ENCODE measurements at places on chromosomes 16 and 17. TPM values are rescaled to one million over a fixed set of nuclear protein-coding genes. Genes with fewer than 3 reads are reported as not detected.

Gene KRT39
- not detected for total RNA-seq

Gene NIP7
- 10.3 TPM for total RNA-seq

DNA sequence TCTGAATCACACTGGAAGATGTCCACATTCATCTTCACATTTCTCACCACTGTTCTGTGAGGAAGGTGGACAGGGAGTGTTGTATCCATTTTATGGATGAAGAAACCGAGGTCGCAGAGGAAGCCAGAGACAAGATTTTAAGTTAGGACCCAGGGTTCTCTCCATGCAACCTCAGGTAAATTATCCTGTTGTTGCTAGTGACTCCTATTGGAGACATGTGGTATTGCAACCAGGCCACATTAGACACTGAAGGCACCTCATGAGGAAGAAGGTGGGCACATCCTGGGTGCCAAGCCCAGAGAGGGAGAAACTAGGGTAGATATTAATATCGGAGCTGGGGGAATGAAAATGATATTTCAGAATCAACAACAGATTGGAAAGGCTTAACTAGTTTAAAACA lies 8.5 kb upstream of the WNT9B start:
- H3K36me3 ChIP-seq = no peaks in the 10 kb centered on the region
- DNase-seq = no peak
- H3K4me3 ChIP-seq = no peak overlapping the region
- no peak overlapping the region for H3K27ac ChIP-seq
- H3K27me3 ChIP-seq = peaks cover 30% of the 10 kb centered on the region
- H3K4me1 ChIP-seq = no peaks in the 10 kb centered on the region

DNA sequence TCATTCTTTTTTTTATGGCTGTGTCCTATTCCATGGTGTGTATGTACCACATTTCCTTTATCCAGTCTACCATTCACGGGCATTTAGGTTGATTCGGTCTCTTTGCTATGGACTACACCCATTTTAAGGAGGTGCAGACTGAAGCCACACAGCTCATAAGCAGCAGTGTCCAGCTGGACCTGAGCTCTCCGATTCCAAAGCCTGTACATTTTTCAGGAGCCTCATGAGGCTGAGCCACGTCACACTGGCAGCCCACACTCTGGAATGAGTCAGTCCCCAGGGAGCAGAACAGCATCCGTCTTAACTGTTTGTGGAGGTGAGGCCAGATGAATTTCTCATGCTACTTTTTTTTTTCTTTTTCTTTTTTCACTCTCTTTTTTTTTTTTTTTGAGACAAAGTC lies 116.1 kb downstream of the C16orf95 start:
- H3K27ac ChIP-seq = no peak overlapping the region
- H3K36me3 ChIP-seq = no peaks in the 10 kb centered on the region
- DNase-seq = peak; percentile 46

GRCh38 chr17:17987901-17988300 lies 15.2 kb downstream of the DRC3 start:
- no peaks in the 10 kb centered on the region for H3K27me3 ChIP-seq
- DNase-seq = no peak
- no peak overlapping the region for H3K4me3 ChIP-seq
- H3K4me1 ChIP-seq = no peaks in the 10 kb centered on the region
- H3K36me3 ChIP-seq = no peaks in the 10 kb centered on the region

- H3K4me3 ChIP-seq = no peak overlapping the region
- no peak for DNase-seq
- no peaks in the 10 kb centered on the region for H3K27me3 ChIP-seq
- H3K27ac ChIP-seq = peak overlapping the region; percentile 57
- no peaks in the 10 kb centered on the region for H3K36me3 ChIP-seq
- peaks cover 17% of the 10 kb centered on the region for H3K4me1 ChIP-seq
Observed at GRCh38 chr17:82400206-82400605, 17.9 kb upstream of the HEXD start.
